ENCODE measurements at places on chromosomes 4 and X. TPM values are rescaled to one million over a fixed set of nuclear protein-coding genes. Genes with fewer than 3 reads are reported as not detected.

DNA sequence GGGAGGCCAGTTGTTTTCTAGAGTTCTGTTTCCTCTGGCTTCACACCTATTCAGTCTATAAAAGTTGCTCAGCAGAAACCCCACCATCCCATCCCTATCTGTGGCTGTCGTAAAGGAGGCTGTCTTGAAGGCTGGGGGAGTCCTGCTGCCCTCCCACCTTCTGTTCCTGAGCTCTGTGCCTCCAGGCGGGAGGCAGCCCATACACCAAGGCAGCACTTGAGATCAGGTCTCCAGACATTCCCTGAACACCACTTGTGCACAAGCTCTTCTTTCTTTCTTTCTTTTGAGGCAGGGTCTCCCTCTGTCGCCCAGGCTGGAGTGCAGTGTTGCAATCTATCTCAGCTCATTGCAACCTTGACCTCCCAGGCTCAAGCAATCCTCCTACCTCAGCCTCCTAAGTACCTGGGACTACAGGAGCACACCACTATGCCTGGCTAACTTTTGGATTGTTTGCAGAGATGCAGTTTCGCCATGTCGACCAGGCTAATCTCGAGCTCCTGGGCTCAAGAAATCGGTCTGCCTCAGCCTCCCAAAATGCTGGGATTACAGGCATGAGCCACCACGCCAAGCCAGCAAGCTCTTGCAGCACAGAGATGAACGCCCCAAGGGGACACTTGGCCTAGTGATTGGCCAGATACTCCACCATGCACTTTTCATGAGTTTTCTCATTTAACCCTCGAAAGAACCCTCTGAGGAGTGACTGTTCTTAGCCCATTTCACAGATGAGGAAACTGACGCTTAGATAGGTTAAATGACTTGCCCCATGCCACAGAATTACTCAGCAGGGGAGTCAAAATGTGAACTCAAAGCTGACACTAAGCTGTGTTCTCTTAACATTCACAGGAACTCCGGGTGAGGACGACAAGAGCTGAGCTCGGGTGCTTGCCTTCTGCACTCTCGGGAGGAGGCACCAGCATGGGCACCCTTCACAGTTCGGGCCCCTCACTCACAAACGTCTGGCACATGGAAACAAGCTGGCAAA is 55.8 kb upstream of the ENPP6 start:
- peaks cover 8% of the 10 kb centered on the region for H3K4me1 ChIP-seq
- H3K4me3 ChIP-seq: no peak overlapping the region
- H3K27me3 ChIP-seq: no peaks in the 10 kb centered on the region
- peak overlapping the region; percentile 70 for H3K27ac ChIP-seq
- no peaks in the 10 kb centered on the region for H3K36me3 ChIP-seq

- no peak overlapping the region for H3K4me3 ChIP-seq
- DNase-seq: no peak
- H3K27me3 ChIP-seq: no peaks in the 10 kb centered on the region
- H3K4me1 ChIP-seq: peaks cover 33% of the 10 kb centered on the region
- no peak overlapping the region for H3K27ac ChIP-seq
- no peaks in the 10 kb centered on the region for H3K36me3 ChIP-seq
Measured at GRCh38 chrX:2705046-2705832, 14.1 kb downstream of the CD99 start.

DNA sequence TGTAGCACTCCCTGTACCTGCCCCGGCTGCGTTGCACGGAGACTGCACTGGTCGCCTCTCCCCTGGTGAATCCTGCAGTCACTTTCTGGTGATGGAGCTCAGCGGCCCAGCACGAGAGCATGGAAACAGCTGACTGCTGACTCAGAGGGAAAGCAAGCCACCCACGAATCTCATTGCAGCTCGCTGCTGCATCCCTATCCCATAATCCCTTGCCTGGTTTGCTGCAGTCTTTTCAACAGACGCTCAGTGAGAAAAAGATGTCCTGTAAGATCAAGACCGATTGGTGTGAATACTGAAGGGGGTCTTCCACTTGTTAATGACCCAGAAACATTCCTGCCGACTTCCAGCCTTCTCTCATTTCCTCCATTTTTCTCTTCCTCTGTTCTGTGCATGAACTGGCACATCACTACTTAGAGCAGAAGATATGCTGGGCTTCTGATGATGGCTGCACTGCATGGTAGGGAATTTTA is 52.9 kb downstream of the TRIM2 start:
- H3K36me3 ChIP-seq: no peaks in the 10 kb centered on the region
- no peak overlapping the region for H3K27ac ChIP-seq
- H3K4me3 ChIP-seq: no peak overlapping the region

- no peak overlapping the region for H3K4me3 ChIP-seq
- DNase-seq: no peak
- no peaks in the 10 kb centered on the region for H3K36me3 ChIP-seq
- no peak overlapping the region for H3K27ac ChIP-seq
- no peaks in the 10 kb centered on the region for H3K4me1 ChIP-seq
Measured at GRCh38 chr4:30847167-30847566, 127.0 kb downstream of the PCDH7 start.

TNIP3 gene
- total RNA-seq: not detected

DNA sequence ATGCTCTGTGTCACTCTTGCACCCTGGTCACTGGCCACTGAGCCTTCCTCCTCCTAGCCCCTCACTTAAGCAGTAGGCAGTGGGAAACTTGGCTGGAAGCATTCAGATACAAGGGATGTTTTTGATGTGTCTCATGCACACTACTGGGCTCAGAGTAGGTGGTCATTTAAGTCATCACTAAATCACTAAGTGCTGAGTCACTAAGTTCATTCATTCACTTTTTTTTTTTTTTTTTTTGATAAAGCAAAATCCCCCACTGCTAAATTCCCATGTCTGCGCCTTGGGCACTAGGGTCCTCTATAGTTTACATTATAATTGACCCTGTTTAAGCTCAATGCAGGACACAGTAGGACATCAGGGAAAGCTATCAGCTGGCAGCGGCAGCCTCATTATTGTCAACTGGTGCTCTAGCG is 182.4 kb upstream of the MBNL3 start:
- no peaks in the 10 kb centered on the region for H3K27me3 ChIP-seq
- H3K27ac ChIP-seq: no peak overlapping the region
- H3K4me1 ChIP-seq: no peaks in the 10 kb centered on the region
- DNase-seq: no peak
- H3K36me3 ChIP-seq: no peaks in the 10 kb centered on the region

Data from ovary (tissue), 10 donors.